Activated naive CD8-positive, alpha-beta T cell treated with anti-CD3 and anti-CD28 coated beads, Interleukin-2, amount 50 U/mL, for 16 hours (primary cell): ENCODE measurements at places on chromosomes 7 and 10.

GRCh38 chr7:25786936-25787335 lies 365.1 kb upstream of the NFE2L3 start:
- DNase-seq = no peak

- no peak for DNase-seq
These were observed 17.0 kb upstream of the MMP21 start for GRCh38 chr10:125792342-125793300.

- DNase-seq = no peak
These were observed 129.2 kb downstream of the CUL2 start for GRCh38 chr10:34960983-34961382.

DNA sequence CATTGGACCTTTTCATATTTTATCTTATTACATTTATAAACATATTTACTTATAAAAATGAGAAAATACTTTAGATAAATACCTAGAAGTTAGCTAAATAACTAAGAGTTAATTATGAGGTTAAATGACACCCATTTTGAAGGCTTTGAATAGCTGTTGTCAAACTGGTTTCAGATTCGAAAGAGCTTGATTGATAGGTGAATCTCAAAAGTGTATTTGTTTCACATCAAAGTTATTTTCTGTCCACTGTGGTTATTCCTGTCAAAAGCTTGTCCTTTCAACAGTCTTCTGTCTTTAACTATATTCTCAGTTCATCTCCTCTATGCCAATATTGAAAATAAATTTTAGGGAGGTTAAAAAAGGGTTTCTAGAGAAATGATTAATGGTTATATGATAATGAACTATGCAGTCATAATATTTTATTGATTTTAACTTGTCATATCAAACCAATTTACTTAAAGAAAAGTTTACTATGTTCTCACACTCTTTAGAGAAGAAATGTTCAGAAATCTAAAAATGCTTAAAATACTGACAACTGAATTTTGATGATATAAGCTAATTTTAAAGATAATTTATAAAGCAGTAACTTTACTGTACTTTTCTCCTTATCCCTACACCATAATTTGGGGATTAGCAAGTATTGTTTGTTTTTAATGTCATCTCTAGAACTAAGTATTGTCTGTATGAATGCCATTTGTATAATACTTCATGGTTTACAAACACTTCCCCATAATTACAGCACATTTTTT lies 72.0 kb upstream of the FOXP2 start:
- DNase-seq = no peak

- no peak for DNase-seq
These were observed 64.4 kb downstream of the EPDR1 start for GRCh38 chr7:37984750-37985390.

GRCh38 chr7:46424934-46425333 lies 503.9 kb upstream of the IGFBP3 start:
- DNase-seq = no peak

DNA sequence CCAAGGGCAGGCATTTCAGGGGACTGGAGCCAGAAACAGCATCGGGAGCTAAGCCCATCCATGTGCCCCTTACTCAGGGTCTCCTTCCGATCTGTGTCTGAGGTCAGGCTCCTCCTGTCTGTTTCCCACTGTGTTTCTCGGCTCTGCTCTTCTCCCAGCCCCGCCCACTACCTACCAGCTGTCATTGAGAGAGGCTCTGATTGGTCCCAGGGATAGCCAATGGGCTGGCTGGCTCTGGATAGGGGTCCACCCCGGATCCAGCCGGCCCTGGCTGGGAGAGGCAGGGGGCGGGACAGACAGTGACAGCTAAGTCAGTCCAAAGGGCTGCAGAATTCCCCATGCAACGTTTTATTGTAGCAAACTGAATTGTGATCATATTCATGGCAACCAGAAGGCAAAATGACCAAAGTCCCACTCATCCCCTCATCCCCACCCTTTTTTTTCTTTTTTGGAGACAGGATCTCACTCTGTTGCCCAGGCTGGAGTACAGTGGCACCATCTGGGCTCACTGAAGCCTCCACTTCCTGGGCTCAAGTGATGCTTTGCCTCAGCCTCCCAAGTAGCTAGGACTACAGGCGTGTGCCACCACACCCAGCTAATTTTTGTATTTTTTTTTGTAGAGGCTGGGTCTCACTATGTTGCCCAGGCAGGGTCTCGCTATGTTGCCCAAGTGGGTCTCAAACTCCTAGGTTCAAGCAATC lies 76.3 kb downstream of the CLIP2 start:
- no peak for DNase-seq

DNA sequence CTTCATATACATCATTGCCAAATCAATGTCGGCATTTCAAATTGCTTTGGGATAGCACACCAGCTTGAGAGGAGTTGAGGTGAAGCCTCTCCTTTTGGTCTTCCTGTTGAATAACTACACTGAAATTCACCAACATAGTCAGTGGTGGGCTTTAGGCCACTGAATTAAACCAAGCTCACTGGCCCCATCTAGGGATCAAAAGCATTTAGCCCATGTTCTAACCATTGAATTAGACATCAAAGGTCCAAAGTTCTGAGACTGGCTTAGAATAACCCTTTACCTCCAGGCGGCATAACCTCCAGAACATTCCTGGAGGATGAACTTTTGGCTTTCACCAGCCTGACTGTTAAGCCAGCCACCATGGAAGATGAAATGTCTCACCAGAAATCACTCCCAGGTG lies 54.6 kb downstream of the BPGM start:
- DNase-seq = no peak

GRCh38 chr7:83210479-83210878 lies 47.8 kb upstream of the PCLO start:
- no peak for DNase-seq

DNA sequence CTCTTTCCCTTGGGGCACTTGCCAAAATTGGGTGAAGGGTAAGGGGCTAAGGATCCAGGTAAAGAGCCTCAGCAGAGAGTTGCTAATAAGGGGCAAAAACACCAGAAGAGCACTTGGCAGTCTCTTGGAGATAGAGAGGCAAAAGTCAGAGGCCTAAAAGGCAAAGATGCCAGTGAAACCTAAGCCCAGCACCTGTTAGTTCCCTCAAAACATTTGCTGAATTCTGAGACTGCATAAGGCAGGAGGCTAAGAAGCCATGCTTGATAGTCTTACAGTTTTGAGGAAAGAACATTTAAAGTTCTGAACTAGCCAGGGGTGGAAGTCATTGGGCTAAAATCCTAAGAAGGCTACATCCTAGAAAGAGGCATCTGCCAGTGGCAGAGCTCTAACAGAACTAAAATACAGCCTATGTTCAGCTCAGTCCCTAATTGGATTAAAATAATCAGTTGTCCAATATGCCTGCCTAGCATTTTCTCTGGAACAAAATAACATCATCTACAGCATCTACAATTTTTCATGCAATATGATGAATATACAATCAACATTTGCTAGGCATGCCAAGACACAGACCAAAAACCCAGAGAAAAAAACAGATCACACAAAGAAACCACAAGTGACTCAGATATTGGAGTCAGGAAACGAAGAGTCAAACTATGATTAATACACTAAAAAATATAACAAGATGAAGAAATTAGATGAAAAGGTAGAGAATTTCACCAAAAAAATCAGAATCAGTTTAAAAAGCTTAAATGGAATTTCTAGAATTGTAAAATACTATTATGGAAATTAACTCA lies 7.7 kb downstream of the HTR7 start:
- DNase-seq = no peak

- DNase-seq = no peak
These were observed 36.3 kb upstream of the IKZF1 start for GRCh38 chr7:50268223-50268622.

- DNase-seq = no peak
These were observed 278.1 kb downstream of the TCERG1L start for GRCh38 chr10:131033166-131034085.

DNA sequence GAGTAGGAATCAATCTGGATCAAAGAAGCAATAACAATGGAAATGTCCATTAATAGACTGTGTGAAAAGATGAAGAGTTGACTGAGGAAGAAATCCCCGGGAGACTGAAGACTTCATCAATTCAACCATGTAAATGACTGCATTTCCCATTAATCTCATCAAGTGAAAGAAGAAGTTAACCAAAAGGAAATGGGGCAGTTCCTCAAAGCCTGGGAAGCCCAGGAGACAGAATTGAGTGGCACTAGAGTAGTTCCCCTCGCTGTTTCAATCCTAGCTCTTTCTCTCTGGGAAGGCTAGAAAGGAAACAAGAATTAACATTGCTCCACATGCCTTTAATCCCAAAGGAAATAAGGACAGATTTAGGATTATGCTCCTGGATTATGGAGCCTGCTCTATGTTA lies 4.8 kb upstream of the OR6V1 start:
- DNase-seq = no peak

- DNase-seq = no peak
These were observed 62.7 kb downstream of the CALML3 start for GRCh38 chr10:5587151-5588079.

GRCh38 chr7:122269241-122269640 lies 35.3 kb downstream of the FEZF1 start:
- DNase-seq = no peak

- DNase-seq = no peak
These were observed 105.7 kb upstream of the PPIF start for GRCh38 chr10:79241629-79241989.

DNA sequence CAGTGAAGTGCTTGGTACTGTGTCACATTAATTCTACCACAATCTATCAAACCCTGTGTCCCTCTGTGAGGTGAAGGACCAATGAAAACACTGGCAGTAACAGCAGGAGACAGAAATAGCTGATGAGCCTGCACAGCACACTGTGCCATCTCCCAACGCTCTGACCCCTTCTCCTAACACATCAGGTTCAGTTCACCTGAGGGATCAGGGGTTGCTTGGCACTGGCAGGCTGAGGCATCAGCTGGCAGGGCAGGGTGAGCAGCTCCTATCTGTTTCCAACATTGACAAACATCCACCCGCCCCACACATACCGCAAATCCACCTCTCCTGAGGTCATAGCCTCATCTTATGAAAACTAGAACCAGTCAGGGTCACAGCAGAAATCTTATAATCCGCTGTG lies 120.9 kb downstream of the ICA1 start:
- no peak for DNase-seq

DNA sequence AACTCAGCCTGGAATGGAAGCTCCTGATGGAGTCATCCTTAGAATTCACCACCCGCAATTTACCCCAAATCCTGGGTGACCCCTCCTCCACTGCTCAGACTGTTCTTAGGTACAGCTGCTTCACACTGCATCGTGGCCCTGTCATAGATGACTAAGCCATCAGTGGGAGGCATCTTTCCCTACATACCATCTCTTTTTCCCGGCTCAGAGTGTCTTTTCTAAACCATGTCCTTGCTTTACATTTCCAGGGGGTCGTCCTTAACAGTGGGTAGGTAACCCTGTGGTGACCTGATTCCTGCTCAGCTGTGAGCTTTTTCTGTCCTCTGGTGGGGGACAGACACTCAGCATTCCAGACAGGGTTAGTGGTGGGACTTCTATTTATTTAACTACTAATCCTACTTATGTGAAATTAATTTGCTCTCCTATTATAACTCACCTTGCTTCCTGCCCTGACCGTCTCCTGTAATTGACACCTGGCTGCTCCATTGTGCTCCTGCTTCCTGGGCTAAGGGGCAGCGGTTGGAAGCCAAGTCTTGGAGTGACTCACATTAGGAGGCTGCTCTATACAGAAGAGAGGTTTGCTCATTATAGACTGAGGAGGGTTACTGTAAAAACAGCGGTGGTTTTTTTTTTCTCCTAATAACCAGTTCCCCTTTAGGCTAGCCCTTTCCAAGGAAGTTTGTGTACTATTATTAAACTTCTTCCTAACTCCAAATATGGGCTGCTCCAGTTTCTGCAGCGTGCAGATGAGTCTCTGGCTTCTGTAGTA lies 40.6 kb downstream of the PYROXD2 start:
- no peak for DNase-seq

DNA sequence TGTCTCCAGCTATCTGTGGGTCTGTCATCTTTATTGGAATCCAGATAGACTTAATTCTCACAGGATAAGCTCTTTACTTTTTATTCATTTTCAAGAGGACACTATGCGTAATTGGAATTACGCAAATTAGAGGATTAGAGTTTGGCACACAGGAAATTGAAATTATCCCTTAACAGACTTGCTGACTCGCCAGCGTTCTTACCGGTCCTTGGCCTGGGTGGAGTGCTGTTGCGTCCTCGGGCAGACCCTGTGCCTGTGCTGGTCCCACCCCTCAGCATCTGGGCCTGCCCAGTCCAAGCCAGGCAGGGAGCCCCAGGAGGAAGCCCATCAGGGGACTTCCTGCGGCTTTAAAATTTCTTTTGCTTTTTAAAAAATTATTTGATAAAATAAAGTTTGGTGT lies 101.8 kb downstream of the MKI67 start:
- no peak for DNase-seq

- DNase-seq = no peak
These were observed 124.9 kb upstream of the TCERG1L start for GRCh38 chr10:131436458-131436857.

DNA sequence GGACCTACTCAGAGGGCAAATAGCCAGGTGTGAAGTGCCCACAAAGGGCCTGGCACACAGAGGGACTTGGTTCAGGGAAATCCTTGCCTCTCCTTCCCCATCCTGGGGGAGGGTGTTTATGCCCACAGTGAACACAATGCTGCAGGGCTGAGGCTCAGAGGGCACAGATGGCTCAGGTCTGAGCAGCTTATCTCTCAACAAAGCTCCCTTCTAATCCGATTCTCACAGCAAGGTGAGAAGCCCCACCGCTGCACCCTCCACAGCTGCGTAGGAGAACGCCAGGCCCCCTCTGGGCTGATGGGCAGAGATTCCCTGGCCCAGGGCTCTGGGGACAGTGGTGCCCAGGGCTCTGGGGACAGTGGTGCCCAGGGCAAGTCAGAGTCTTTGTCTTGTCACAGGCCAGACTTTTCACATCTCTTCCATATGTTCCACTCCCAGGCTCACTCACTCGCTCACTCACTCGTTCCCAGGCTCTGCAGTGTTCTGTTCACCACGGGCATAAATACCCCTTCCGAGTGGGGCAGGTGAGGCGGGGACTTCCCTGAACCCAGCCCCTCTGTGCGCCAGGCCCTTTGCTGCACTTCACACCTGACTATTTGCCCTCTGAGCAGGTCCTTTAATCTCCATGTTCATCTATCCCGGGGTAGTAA lies 8.7 kb upstream of the CDHR1 start:
- DNase-seq = no peak

- DNase-seq = no peak
These were observed 23.8 kb upstream of the RBM20 start for GRCh38 chr10:110620398-110620719.

- DNase-seq = no peak
These were observed 62.0 kb downstream of the AKR1D1 start for GRCh38 chr7:138138244-138138643.

DNA sequence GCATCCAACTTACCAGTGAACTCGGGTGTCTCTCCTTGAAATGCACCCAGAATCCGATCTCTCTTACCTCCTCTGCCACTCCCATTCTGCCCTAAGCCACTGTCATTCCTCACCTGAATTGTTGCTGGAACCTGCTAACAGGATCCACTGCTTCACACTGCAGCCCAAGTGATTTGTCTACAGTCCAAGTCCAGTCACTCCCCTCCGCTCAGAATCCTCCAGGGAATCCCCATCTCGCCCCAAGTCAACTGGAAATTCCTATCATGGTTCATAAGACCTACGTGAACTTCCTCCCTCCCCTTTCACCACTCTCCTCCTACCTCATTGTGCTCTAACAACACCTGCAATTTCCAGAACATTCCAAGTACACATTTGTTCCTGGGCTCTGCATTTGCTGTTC lies 91.3 kb downstream of the SCRN1 start:
- DNase-seq = no peak

GRCh38 chr7:102261451-102261850 lies 25.2 kb upstream of the SH2B2 start:
- no peak for DNase-seq
